Kidney (tissue), 22 donors: ENCODE measurements at places on chromosomes 11 and 22. TPM values are rescaled to one million over a fixed set of nuclear protein-coding genes. Genes with fewer than 3 reads are reported as not detected.

DNA sequence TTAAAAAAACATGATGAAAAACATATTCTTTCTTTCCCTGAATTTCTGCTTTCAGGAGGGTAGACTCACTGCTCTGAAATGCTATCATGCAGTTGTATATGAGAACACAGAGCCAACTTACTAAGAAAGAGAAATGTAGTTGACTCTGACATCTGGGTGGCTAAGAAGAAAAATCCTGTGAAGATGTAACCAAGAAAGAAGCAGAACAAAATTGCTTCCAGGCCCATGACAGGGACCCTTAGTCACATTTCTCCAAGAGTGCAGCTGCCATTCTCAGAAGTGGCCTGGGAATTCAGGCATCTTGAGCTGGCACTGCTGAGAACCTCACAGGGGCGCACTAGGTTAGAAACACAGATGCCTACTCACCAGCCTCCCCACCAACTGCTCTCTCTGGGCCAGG lies 73.6 kb downstream of the RPL27A start:
- DNase-seq = no peak

TCN2 gene
- polyA plus RNA-seq = 174 TPM

- no peak for DNase-seq
These were observed 64.7 kb downstream of the UVRAG start for GRCh38 chr11:75879737-75880136.

DNA sequence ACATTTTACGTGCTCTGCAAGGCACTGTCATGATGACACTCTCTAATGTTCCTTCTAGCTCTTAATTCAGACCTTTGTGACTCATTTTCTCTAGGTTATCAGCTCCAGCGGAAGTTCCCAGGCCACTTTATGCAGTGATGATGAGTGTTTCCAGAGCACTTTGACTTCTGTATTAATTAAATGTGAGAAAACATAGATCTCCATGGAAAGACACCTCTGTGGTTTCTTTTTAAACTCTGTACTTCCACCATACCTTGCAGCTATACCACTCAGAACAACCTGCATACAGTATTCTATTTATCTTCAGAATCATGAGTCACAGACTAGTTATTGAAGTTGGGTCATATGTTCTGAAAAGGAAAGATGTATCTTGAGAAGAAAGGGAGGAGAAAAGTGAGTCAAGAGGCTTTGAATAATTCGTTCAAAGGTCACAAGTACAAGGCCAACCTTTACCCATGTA lies 175.6 kb upstream of the TENM4 start:
- no peak for DNase-seq

TRIM22 gene
- polyA plus RNA-seq = 11.5 TPM

SERHL2 gene
- polyA plus RNA-seq = 4.9 TPM
